ENCODE measurements at places on chromosomes 2 and 18.

- DNase-seq = no peak
These were observed 438.3 kb upstream of the LRATD1 start for GRCh38 chr2:14194233-14194632.

GRCh38 chr18:79940126-79940813, 11.2 kb downstream of the SLC66A2 start:
- no peak for DNase-seq

GRCh38 chr2:214578442-214578841, 167.6 kb downstream of the VWC2L start:
- no peak for DNase-seq

GRCh38 chr2:41736105-41736567, 311.7 kb upstream of the PKDCC start:
- no peak for DNase-seq

DNA sequence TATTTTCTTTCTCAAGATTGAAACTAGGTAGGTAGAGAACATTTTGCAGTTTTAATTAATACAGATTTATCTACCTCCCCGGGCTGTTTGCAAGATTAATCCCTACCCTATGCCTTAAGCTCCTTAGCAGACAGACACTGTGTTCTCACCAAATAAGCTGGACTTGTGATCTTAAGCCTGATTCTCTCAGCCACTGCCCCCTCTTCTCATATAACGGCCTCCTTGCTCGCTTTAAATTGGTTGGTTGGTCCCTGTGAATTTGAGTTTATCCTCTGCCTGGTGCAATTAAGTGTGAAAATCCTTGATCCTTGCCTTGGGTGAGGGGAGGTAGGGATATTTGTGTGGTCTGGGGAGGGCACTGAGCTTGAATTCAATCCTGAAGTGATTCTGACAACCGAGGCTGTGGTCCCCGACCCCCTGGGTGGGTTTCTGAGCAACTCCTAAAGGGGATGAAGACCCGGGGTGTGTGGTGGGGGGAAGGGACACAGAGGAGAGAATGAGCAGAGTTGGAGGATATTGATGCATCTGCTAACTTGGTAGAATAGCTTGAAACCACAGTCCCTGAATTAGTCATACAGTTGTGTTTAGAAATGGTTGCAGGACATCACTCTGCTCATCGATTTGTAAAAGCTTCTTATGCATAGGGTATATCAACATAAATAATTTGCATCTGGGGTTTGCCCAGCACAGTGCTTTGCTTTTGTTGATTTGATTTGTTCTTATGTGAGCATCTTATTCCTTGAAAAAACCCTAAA, 36.9 kb upstream of the NCKAP5 start:
- DNase-seq = no peak

DNA sequence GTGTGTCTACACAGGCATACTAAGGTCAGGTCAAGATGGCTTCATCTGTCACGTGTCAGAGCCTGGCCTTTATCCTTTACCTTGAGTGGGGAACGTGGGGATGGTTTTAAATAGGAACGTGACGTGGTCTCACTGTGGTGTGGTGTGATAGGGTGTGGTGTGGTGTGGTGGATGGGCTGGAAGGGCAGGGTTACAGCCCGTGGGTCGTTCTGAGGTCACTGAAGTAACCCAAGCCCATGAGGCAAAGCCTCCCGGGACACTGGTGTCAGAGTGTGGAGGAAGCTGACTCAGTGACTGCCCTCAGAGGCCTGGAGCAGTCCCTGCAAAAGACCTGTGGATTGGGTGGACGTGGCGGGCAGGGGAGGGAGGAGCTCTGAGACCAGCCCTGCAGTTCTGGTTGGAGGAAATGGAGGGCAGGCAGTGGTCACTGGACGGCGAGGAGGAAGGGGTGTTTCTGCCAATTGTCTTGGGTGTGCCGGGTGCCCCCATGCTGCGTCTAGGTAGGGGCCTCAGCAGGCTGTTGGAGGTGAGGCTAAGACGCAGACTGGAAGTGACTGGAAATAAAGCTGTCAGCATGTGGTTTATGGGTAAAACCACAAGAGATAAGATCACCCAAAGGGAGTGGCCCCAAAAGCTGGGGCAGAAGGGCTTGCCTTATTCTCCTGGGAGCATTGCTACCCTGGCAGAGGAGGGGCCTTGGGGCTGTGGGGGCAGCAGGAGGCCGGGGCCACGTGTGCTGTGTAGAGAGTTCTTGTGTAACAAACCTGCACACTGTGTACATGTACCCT, 84.8 kb downstream of the SH3RF3 start:
- DNase-seq = peak; percentile 50

DNA sequence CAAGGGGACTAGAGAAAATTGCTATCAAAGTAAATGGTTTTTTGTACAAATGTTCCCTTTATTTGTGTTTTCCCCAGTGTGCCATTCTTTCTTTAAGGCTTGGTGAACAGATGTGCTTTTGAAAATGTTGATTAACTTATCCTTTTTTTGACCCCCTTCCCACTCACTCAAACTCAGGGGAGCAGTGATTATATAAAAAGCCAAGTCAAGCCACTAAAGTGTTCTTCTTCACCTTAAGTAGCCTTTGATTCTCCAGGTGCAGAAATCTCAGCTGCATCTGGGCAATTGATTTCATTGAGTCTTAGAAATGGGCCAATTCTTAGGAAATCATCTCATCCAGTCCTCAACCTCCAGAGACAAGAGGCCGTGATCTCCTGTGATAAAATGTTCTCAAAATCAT, 107.6 kb downstream of the NRP2 start:
- DNase-seq = no peak

- peak; percentile 57 for DNase-seq
These were observed 360.1 kb downstream of the LPIN1 start for GRCh38 chr2:12106440-12107080.

GRCh38 chr18:32906506-32907310, 133.9 kb upstream of the KLHL14 start:
- DNase-seq = no peak

DNA sequence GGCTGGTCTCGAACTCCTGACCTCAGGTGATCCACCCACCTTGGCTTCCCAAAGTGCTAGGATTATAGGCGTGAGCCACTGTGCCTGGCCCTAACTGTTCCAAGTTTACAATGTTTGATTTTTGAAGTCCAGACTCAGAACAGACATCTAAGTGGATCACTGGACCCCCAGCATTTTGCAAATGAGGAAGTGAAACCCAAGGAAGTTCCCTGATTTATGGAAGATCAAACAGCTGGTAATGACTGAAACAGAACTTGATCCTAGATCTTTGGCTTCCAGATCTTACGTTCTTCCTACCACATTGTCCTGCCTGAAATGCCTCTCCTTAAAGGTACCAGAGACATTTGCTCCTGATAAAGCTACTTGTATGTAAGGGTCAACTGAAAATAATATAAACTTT, 58.3 kb upstream of the NCOA1 start:
- no peak for DNase-seq

DNA sequence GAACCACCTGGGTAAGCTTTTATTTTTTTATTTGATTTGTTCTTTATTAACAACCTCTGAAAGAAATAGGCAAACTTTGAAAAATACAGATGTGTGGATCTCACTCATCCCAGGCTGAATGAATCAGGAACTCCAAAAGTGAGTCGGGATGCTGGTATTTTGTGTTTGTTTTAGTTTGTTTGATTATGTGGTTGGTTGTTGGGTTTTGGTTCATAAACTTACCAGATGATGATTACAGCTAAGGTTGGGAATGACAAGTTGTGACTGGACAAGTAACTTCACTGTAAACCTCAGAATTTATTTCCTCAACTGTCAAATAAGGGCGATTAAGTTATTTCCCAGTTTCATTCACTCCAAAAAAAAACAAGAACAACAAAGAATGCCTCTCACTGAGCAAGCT, 80.5 kb upstream of the KIF5C start:
- DNase-seq = no peak

- DNase-seq = no peak
These were observed 232.0 kb downstream of the ANAPC1 start for GRCh38 chr2:111652038-111652437.

DNA sequence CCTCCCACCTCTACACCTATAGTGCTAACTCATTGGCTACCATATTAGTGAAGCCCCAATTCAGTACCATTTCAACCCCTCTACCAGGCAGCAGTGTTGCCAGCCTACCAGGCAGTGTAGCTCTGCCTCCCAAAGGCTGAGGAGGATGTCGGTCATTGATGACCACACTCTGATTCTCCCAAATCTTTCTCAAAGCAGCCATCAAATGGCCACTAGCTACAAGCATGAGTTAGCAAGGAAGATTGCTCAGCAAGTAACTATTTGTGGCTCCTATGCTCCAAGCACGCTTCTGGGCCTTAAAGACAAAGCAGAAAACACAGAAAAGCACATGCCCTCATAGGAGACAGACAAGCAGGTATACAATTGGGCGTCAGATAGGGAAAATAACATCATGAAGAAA, 42.7 kb upstream of the AFF3 start:
- DNase-seq = no peak

GRCh38 chr2:110662560-110662959, 15.3 kb downstream of the BUB1 start:
- DNase-seq = no peak

- no peak for DNase-seq
These were observed 253.6 kb downstream of the SOX11 start for GRCh38 chr2:5945742-5946141.

GRCh38 chr2:71362447-71362846, 30.9 kb downstream of the ZNF638 start:
- no peak for DNase-seq

DNA sequence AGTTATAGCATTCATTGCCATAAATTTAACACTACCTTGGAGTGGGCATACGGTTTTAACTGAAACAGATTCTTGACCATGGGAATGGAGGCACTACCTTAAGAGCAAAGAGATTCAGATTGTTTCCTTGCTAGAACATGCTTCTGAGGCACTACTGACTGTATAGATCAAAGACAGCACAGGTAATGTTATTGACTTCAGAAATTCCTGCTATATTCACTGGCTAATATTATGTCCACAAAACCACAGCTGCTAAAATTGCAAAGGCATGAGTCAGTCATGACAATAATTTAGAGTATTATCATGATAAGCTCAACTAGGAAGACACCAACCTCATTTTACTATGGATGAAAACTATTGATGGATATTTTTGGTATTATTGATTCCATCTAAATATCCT, 39.4 kb downstream of the SLC8A1 start:
- DNase-seq = no peak

DNA sequence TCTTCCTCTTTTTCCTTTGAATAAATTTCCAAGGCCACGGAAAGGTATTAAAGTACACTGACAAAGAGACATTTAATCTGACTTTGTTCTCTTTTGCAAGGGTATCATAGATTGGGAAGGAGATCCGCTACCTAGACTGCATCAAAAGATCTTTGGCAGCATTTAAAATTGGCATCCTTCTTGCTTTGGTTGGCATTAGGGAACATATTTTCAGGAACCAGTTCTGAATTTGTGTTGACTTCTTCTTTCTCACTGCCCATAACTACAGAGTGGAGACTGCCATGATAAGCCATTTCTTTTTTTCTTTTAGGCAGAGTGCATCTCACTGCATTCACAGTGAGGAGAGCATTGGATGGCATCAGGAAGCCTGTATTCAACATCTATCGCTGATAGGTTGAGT, 83.4 kb downstream of the DOCK10 start:
- DNase-seq = no peak

- no peak for DNase-seq
These were observed 21.5 kb downstream of the POMC start for GRCh38 chr2:25146896-25147295.

DNA sequence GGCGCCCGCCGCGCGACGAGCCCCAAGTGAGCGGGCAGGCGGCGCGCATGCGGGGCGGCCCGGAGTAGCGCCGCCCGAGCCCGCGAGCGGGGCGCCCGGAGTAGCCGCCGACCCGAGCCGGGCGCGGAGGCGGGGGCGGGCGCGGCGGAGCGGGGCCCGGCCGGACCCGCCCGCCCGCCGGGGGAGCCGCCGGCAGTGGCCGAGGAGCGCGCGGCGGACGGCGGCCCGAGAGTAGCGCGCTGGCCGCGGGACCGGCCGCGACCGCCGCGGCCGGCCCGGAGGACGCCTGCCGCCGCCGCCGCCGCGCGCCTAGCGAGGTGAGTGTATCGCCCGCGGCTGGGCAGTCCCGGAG, at the start of gene GALNT1:
Gene GALNT1 (plus strand): TSS at position 195 of the 352 bp plus-strand sequence. CDS start 72,923 bp downstream, outside the sequence.
- no peak for DNase-seq

- DNase-seq = no peak
These were observed 111.5 kb upstream of the COPS8 start for GRCh38 chr2:236974148-236974547.

- DNase-seq = no peak
These were observed 11.6 kb downstream of the NOL10 start for GRCh38 chr2:10678225-10678624.

- no peak for DNase-seq
These were observed 122.6 kb downstream of the WDPCP start for GRCh38 chr2:63465633-63466032.

- no peak for DNase-seq
These were observed 34.6 kb upstream of the RAB1A start for GRCh38 chr2:65164426-65164891.

GRCh38 chr2:70596293-70596692, 42.7 kb upstream of the TGFA start:
- DNase-seq = no peak

DNA sequence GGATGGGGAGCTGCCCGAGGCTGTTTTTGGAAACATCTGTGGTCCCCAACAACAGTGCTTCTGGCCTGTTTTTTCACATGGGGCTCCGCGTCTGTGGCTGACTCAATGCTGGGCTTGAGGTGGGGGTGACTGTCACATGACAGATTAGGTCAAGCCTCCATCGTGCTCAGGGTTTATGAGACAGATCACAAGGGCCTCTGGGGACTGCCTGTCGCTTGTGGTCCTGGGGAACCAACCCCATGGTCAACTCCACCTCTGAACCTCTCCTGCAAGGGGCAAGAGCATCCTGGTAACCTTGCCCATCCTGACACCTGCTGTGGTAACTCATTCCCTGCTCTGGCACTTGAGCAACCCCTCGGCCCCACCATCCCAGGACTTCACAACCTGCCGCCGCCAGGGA, 47.6 kb upstream of the SH3RF3 start:
- no peak for DNase-seq

- no peak for DNase-seq
These were observed 190.7 kb upstream of the CCDC68 start for GRCh38 chr18:55149994-55150393.

DNA sequence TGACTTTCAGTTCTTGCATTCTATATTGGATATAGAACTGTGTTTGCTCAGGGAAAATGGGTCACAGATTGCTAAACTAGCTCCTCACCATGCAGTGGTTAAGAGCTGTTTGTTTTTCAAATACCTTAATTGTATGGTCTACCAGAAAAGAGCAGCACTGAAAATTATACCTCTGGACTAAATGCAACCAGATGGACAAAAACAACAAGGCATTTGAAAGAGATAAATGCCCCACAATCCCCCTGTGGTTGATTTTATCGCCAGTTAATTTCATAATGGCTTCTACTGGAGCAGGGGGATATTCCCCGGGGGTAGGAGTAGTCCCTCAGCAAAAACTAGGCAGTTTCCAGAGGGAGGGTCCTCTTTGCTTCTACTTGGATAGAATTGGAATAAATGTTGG, 267.9 kb upstream of the TNP1 start:
- no peak for DNase-seq

GRCh38 chr2:146312899-146313298, 1531.9 kb upstream of the ACVR2A start:
- DNase-seq = no peak

GRCh38 chr18:28065793-28066186, 111.1 kb downstream of the CDH2 start:
- DNase-seq = no peak

GRCh38 chr2:209441541-209441940, 17.7 kb downstream of the MAP2 start:
- no peak for DNase-seq

Measured in stimulated activated CD4-positive, alpha-beta T cell treated with anti-CD3 and anti-CD28 coated beads, Interleukin-2, amount 100 ng/mL, for 24 hours (primary cell).